ENCODE measurements at places on chromosomes 2 and 18. TPM values are rescaled to one million over a fixed set of nuclear protein-coding genes. Genes with fewer than 3 reads are reported as not detected.
A peak's percentile ranks its signal among the peaks of the same experiment; 100 is the strongest.

C2orf78 gene
- total RNA-seq, result not detected

TET3 gene
- 3.3 TPM for total RNA-seq

CDK15 gene
- total RNA-seq, result 0.97 TPM

RTP5 gene
- total RNA-seq, result not detected

ARHGAP28 gene
- total RNA-seq, result 6.1 TPM

KIF5C gene
- total RNA-seq, result 1.3 TPM

MYO7B gene
- total RNA-seq, result 0.31 TPM

DNA sequence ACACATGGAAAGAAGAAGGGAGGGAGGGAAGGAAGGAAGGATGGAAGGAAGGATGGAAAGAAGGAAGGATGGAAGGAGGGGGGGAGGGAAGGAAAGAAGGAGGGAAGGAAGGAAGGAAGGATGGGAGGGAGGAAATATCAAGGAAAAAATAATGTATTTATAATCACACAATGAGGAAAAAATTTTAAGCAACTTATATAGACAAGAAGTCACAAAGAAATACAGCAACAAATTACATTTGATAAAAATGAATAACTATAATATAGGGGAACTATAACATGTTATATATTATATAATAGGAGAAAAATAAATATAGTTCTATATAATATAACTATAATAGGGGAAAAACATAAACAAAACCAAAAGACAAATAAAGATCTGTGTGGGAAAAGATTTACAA, 441.8 kb downstream of the LRATD1 start:
- DNase-seq, result no peak

DNA sequence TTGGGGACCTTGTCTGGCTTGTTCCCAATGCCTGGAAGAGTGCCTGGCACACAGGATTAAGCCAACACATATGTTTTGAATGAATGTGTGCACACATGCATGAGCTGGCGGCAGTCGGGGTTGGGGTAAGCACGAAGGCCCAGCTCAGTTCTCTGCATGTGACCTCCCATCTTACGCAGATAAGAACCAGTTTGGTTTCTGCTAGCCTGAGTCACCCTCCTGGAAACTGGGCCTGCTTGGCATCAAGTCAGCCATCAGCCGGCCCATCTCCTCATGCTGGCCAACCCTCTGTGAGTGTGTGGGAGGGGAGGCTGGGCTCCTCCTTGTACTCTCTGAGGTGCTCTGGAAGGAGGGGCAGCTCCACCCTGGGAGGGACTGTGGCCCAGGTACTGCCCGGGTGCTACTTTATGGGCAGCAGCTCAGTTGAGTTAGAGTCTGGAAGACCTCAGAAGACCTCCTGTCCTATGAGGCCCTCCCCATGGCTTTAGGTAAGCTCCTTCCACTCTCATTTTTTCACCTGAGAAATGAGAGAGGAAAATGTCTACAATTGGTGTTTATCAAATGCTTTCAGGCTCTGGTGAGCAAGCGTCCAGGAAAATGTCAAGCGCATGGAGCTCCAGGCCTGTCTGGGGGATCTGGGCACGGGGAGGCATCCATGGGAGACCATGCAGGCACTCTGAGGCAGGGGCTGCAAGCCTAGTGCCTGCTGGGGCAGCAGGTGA, 9.7 kb upstream of the IL1RN start:
- peak; percentile 34 for DNase-seq

GRCh38 chr2:233256048-233256447, 4.6 kb downstream of the ATG16L1 start:
- DNase-seq, result no peak

- DNase-seq, result peak; percentile 81
Observed at GRCh38 chr18:5628512-5629255, 84.9 kb upstream of the EPB41L3 start.

Data from right cardiac atrium (tissue), 5 donors.